ENCODE measurements at places on chromosomes 6 and 20.

DNA sequence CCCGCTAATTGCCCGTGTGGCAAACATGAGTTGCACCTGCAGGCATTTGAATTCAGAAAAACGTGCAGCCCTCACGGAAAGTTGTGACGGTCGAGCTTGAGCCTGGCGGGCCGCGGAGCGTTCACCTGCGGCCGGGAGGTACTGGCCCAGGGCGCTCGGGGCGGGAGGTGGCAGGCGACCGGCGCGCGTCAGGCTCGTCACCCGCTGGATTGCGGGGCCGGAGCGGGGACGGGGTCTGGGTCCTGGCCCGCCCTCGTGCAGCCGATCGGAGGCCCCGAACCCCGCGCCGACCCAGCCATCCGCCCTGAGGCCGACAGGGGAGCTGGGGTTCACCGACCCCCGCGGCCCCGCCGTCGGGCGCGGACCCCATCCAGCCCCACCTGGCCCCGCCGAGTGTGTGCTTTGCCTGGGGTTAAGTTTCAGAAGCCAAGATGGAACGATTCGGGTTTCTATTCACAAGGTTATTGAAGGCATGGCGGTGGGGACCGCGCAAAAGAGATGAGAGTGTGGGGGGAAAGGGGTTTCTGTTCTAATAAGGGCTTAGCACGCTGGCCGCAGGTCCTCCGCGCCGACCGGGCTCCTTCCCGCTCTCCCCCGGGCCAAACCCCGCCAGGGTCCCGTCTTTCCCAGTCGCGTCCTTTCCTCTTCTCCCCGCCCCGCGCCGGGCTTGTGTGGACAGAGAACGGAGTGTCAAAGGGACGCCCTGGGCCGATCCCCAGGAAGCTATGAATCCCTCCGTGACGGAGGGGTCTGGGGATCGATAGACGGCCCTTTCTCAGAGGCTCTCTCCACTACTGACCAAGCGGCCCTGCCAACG is 1.6 kb upstream of the HEY2 start:
- DNase-seq: no peak

DNA sequence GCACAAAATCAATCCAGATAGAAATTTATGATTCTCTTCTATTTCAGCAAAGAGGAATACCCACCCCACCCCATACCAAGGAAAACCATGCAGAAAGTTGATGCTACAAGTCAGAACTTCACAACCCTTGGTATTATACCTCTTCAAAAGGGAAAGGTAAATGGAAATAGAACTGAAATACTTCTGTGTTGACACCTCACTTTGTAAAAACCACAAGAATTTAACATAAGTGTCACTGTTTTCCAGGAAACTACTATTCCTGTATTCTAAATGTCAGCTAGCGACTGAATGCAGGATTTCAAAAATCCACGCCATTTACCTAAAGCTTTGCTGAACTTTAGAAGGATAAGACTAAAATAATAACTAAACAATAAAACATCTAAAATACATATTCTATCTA is 3.6 kb downstream of the CPNE1 start:
- DNase-seq: no peak

DNA sequence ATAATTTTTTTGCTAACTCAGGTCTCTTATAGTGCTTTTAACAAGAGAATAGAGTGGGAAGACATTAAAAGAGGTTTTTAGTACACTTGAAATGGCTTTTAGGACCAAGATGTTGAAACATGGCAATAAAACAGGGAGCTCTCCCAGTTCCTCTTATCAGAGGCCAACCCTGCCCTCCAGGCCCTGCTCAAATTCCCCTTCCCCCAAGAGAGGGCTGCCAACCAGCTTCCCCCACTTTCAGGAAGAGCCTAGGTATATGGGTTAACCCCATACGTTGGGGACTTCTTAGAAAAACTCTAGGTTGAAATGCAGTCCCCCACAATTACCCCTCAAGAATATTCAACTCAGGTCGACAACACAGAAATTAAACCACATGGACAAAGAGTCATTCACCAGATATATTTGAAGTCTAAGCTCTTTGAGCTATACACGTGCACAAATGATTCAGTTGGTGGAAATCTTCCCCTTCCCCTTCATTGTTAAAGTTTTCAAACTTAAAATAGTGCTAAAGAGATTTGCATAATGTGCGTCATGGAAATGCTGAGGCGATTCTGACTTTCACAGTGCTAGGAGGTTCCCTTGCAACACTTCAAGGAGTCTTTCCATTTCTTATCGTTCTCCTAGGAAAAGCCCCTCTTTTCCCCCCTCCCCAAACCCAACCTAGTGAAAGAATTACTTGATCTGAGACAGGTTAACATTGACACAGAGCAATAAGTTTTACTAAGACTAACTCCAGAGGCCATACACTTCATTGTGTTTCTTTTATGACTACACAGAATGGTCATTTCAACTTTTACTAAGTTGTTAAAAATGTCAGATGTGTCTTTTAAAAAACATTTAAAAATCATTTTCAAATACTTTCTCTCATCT is 49.8 kb upstream of the ENPP5 start:
- no peak for DNase-seq

DNA sequence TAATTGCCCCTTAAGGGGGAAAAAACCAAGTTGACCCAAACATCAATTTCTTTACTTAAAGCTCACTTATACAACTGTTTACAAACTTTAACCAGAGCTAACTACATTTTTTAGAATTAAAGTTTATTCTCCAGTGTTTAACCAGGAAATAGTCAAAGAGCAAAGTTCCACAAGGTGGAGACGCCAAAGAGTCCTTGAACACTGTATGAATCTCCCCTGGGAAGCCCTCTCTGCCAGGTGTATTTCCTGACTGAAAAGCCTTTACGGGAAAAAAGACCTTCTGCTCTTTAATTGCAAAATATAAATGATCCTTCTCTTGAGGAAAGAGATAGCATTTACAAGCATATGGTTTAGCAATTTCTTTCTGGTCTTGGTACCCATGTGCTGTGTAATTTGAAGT is 36.2 kb downstream of the BTBD9 start:
- DNase-seq: no peak

GRCh38 chr20:20977786-20978185 is 128.4 kb downstream of the LINC00237 start:
- no peak for DNase-seq

DNA sequence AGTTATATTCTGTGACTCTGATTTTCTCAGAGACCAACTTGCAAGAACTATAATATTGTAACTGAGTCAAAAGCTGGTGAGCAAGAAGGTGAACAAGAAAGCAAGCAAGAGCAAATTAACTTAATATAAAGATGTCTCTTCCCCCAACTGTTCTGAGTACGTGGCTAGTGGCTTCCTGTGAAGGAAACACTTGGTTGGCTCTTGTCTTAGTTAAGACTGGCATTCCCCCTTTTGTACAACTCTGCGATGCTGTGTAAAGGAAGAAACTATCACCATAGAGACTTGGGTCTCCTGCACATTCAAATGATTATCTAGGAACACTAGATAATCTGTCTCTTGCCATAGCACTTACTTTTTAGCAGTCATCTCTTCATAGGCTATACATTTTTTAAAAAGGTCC is 47.3 kb upstream of the TNFAIP3 start:
- no peak for DNase-seq

- DNase-seq: peak; percentile 51
These were observed 613 bp upstream of the DLL1 start for GRCh38 chr6:170291271-170292110.

DNA sequence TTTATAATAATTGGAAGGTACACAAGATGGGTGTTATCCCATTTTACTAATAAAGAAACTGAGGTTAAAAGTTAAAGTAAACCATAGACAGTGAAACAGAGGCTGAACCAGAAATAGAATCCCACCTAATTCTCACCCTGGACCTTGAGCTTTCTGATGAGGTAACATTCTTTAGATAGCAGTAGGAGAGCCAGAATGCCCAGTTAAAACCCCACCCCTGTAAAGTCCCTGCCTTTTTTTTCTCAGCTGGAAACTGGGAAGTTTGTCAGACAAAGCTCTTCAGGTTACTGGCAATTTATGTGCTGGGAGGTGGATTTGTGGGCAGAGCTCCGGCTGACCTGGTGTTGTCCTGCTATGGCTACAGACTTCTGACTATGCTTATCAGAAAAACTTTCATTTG is 1.9 kb upstream of the MCHR2 start:
- no peak for DNase-seq

DNA sequence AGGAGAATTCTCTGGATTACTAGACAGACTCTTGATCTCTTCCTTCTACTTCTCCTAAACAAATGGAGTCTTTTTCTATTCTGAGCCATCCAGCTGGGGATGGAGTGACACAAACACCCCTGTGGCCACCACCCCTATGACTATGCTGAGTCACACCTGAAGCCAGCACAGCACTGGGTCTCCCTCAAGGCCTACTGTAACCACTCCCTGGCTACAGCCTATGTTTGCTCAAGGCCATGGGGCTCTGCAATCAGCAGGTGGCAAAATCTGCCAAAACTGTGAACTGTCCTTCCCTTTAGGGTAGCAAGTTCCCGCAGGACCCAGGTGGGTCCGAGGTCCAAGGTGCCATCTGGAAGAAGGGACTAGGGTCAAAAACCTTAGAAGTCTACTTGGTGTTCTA is 132.3 kb downstream of the TINAG start:
- DNase-seq: no peak

- no peak for DNase-seq
These were observed 21.3 kb downstream of the RBM38 start for GRCh38 chr20:57412347-57413029.

- no peak for DNase-seq
These were observed 230.8 kb downstream of the LRFN2 start for GRCh38 chr6:40356242-40356910.

DNA sequence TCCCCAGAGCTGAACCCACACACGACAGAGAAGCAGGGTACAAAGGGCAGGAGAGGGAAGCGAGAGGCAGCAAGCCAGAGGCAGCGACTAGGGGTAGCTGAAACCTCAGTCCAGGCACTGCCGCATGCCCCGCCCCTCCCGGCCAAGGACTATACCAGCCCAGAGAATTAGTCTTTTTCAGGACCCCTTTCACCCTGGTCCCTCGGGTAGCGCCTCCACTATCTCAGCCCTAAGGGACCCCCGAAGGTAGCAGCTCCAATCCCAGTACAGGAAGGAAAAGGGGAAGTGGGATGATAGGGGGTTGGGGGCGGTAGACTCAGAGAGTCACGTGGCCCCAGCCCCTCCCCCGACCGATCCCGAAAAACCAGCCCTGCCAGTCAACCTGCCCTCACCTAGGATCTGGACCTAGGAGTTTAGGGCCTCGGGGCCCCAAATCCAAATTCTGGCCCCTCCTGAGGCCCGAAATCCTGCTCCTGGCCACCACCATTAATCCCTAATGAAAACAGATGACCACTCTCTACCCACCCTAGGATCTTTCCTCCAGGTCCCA is 1.3 kb downstream of the RGL2 start:
- no peak for DNase-seq

DNA sequence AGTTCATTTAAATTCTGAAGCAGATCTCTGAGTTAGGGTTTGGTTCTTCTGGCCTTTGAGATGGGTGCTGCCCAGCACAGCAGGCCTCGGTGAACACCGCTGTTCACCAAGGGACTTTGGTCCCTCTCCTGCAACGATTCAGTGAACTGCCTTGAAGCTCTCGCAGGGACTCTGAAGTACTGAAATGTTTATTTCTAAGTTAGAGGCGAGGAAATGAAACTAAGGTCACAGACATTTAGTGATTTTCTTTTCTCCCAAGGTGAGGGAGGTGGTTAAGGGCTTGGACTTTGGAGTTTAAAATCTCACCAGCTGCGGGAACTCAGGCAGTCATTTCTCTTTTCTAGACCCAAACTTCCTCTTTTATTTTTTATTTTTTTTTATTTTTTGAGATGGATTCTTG is 26.2 kb downstream of the E2F3 start:
- no peak for DNase-seq

- no peak for DNase-seq
These were observed 2.6 kb upstream of the PCMTD2 start for GRCh38 chr20:64253000-64253383.

- DNase-seq: no peak
These were observed 231.4 kb upstream of the ECI2 start for GRCh38 chr6:4366635-4367395.

DNA sequence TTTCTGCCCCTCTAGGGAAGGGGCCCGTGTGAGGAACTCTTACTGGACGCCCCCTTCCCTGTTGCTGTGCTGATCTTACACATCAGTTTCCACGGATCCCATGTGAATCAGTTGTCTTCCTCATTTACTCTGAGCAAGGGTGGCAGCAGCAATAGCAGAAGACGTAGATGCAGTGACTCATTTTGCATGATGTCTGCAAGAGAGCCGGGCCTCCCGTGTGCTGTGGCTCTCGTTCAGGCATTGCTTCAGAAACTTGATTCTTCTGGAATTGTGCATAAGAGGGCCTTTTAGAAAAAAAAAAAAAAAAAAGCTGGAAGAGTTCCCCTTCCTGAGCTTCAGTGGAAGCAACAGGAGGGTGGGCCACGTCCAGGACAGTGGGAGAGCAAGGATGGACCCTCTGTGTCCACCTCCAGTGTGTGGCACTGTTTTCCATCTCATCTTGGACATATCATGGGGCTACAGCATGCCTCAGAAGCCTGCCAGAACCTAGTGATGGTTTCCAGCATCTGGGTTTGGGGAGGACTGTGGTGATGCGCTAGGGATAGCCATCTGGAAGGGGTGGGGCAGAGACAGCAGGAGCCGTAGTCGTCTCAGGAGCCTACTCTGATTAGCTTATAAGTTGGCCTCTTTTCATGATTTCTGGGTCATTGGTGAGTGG is 62.1 kb downstream of the FOXO3 start:
- no peak for DNase-seq

GRCh38 chr20:50151034-50151743 is 2.3 kb downstream of the PEDS1 start:
- no peak for DNase-seq

GRCh38 chr20:49288784-49289696 is 11.2 kb upstream of the ZNFX1 start:
- no peak for DNase-seq

GRCh38 chr20:50350510-50351249 is 159.5 kb upstream of the PTPN1 start:
- DNase-seq: no peak

DNA sequence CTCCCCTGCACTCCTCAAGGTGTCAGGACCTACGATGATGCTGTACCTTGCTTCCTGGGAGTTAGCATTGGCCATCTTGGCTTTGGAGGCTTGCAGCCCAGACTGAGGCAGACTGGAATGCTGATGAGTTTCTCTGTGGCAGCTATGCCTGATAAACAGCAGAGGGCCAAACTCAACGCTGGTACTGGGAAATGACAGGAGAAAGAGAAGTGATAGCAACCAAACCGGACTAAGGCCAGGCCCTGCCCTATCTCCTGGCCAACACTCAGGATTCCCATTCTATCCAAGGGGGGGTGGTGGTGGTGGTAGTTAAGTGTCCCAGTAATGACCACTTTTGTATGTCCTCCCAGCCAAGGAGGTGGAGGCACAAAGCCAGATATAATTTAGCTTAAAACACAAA is 90.0 kb upstream of the DTNBP1 start:
- no peak for DNase-seq

- no peak for DNase-seq
These were observed 28.4 kb downstream of the ZNF217 start for GRCh38 chr20:53565254-53565653.

GRCh38 chr6:6699741-6700367 is 111.3 kb downstream of the LY86 start:
- peak; percentile 86 for DNase-seq

Data from NCI-H187 (cell line).